ENCODE measurements at places on chromosomes 11 and 22.

GRCh38 chr11:83039566-83039965, 32.1 kb downstream of the RAB30 start:
- DNase-seq = no peak

DNA sequence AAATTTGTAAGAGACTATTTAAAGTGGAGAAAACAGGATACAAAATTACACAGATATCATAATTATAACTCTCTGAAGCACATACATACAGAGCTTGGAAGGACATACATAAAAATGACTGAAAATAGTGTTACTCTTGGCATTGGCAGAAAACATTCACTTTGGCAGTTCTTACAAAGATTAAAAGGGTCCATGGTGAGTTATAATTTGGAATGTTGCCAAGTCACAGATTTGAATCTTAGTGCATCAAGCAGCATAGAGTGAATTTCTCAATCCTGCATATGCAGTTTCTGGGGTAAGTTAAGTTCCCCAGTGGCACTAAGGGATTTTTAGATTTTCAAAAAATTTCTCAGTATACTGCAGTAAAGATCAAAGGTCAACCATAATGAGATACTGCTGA, 115.9 kb downstream of the CCDC81 start:
- DNase-seq = no peak

GRCh38 chr22:49869086-49869830, 15.6 kb downstream of the ZBED4 start:
- DNase-seq = no peak

GRCh38 chr11:126800009-126800408, 200.6 kb downstream of the KIRREL3 start:
- DNase-seq = no peak

DNA sequence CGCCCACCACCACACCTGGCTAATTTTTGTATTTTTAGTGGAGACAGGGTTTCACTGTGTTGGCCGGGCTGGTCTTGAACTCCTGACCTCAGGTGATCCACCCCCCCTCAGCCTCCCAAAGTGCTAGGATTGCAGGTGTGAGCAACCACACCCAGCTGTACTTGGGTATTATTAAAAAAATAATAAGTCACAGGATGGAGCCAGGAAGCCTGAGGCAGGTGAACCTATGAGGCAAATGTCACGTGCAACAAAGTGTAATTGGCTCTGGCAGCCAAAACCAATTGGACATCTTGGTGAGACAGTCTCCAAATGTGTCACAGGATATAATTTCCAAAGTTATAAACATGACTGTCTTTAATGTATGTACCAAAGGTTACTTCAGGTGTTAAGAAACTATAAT, 24.0 kb upstream of the MALAT1 start:
- no peak for DNase-seq

DNA sequence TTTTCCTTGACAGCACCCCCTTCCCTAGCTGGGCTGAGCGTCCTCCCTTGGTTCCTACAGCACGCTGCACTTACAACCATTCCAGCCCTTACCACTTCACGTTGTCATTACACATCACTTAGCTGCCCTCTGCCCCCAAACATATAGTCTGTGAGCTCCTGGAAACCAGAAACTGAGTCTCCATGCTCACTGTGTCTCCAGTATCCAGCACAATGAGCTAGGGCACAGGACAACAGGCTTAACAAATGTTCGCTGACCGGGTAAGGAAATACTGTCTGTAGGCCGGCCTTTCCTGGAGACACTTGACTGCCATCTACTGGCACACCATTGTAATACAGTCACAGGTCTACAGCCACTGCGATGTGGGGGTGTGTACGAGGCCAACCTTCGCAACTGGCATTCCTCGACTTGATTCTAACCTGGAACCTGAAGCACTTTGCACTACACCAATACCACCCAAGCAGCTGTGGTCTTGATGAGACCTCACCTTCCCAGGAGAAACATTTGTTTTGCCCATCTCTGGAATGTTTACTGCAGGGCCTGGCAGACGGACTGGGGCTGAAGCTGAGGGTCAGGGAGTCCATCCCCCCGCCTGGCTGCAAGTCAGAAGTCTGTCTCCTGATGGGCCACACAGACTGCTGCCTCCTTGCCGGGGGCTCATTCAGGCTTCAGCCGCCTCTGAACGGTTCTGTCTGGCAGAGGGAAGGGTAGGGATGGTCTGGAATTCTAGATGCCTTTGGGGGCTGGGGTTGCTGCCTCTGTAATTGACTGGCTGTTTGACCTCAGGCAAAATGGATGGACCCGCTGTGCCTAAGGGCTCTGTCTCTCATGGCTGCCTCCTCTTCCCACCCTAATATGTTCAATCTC, 72.0 kb downstream of the SYN3 start:
- DNase-seq = peak; percentile 2

GRCh38 chr11:100220801-100221200, 466.3 kb upstream of the ARHGAP42 start:
- no peak for DNase-seq

DNA sequence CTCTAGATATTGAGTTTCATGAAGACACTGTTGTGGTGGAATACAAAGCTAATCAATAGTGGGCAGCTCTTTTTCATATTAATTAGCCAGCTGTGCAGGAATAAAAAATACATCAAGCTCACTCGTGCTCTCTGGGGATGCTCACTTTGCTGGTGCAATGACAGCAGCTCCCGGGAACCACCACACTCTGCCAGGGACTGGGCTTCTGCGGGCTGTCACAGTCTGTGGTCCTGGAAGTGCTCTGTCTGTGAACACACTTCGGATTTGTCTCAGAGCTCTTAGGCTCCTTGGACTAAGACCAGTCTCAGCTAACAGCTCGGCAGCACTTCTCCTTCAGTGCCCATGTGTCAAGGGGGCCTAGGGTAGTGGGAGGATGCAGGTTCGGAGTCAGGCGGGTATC, 393.5 kb downstream of the TENM4 start:
- DNase-seq = no peak

DNA sequence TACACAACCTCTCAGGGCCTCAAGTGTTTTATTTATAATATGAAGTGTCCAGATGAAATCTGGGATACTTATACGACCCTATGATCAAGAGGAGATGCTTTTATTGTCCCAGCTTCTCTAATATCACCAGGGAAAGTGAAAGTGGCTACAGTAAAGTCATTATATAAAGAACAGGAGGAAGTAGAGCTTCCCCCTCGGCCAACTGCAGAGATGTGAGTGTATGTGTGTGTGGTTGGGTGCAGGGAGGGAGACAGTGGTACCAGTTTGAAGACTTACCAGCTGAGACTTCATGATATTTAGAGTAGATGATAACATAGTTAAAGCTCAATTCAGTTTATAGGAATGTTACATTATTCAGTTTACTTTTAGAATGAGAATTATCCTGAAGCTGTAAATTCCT, 373.6 kb upstream of the DDI1 start:
- no peak for DNase-seq

- DNase-seq = no peak
Measured at GRCh38 chr11:104015649-104016415, 20.6 kb upstream of the DDI1 start.

DNA sequence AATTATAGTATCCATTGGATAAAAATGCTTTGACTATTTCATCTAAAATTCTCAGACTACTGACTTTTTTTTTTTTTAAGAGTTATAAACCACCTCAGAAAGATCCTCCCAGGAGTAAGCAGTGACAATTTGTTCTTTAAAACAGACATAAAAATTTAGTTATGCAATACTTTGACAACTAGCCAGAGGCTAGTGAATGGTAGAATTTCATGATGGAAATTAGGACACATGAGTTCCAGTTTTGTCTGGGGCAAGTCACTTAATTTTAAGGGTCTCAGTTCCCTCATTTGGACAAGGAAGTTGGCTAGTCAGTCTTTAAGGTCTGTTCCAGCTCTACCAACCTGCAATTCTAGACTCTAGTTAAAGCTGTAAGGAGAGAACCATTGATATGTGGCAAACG, 2.9 kb downstream of the IL18 start:
- DNase-seq = peak; percentile 69

DNA sequence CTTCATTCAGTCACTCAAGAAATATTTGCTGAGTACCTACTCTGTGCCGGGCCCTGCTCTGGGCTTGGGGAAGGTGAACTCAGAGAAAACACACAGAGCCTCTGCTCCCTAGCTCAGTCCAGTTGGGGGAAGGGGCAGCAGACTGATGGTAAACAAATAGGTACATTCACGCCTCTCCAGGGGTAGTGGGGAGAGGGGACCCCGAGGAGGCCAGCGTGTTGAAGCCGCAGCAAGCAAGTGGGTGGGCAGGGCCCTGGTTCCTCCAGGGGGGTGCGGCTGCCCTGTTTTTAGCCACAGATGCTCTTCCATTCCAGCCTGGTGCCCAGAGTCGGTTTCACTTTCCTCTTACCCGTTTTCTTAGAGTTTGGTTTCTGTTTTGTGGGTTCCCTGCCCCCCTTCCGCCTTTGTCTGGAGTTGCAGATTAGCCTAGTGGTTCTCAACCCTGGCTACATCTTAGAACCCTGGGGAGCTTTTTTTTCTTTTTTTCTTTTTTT, 8.7 kb downstream of the DRAP1 start:
- DNase-seq = no peak

DNA sequence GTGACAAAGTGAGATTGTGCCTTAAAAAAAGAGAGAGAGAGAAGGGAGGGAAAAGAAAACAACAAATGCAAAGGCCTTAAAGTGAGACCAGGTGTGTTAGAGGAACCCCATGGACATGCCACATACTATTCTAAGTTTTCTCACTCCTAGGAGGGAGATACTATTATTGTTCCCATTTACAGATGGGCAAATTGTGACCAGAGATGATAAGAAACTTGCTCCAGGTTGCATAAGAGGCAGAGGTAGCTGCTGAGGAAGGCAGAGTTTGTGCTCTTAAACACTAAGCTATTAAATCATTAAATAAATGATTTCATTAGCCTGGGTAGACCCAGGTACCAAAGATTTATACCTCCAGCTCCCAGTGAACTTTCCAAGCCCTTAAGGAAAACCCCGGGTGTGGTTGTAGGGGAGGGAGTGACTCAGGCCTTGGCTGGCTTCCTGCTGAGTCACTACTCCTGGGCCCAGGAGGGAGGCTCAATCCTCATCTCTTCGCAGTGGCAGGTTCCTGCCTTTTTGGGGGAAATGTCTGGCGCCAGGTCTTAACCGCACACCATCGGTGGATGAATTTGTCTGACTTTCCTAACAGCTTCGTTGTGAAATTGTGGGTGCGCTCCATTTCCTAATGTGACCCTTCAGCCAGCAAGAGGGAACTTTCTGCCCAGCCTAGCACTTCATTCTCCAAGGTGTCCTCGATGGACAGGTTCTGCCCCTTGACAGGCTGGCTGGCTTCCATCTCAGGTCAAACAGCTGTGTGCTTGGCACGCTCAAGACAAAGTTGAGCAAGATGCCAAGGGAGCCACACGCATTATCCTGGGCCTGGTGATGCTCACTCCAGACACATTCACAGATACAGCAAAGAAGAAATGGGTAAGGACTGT, 33.4 kb upstream of the PTPRJ start:
- DNase-seq = peak; percentile 54

GRCh38 chr11:66327171-66328030, 8.8 kb downstream of the RIN1 start:
- no peak for DNase-seq

- no peak for DNase-seq
Measured at GRCh38 chr11:22165759-22166513, 26.9 kb upstream of the ANO5 start.

DNA sequence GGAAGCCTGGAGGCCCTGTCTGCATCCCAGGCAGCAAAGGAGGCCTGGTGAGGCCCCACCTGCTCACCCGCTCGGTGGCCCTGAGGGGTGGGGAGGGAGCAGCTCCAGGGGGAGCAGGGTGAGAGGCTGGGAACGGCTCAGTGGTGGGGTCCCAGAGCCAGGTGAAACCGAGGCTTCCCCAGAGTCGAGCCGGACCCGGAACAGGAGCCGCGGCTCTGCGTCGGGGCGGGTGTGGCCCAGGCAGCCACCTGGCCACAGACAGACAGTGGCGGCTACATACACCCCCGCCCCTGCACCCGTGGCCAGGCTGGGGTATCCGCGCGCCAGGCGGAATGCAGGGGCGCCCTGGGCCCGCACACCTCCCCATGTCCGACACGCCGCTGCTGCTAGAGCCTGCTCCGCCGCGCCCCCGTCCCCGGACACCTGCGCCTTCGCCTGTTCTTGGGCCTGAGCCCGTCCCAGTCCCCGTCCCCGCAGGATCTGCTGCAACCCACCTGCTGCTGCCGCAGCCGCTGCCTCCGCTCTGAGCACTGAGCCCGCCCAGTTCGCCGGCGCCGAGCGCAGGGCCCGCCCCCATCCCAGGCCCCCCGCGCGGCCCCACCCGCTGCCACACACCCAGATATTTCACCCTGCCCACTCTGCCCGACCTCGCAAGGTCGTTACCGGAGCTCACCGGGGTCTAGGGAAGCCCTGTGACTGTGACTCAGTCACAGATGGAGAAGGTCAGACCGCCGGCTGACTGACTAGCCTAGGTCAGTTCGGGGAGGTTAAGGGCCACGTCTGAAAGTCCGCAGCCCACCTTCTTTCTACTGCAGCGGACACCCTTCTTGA, at the start of gene SLC7A4:
Gene SLC7A4, minus strand, starts transcription at position 525 of the 831 bp plus-strand sequence. CDS start 749 bp downstream, outside the sequence.
- no peak for DNase-seq

- no peak for DNase-seq
Measured at GRCh38 chr11:130526846-130527245, 78.4 kb downstream of the ADAMTS15 start.

GRCh38 chr11:76649011-76649410, 21.5 kb downstream of the LRRC32 start:
- no peak for DNase-seq

DNA sequence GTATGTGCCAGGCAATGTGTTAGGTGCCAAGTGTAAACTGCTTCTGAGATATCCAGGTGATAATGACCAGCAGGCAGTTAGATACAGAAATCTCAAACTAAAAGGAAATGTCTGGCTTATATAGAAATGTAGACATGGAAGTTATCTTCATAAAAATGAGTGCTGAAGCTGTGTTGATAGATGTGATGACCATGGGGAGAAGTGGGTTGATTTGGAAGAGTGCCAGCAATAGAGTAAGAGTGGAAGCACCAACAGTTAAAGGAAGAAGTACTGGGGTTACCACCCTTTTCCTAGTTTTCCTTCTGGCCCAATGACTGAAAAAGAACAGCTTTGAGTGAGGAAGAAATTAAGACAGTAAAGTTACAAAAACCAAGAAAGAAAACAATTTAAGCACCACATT, 68.5 kb downstream of the C2CD3 start:
- DNase-seq = no peak

GRCh38 chr11:120511820-120512738, 531 bp downstream of the GRIK4 start:
- DNase-seq = no peak

- no peak for DNase-seq
Measured at GRCh38 chr11:23502826-23503225, 642.6 kb upstream of the CCDC179 start.

DNA sequence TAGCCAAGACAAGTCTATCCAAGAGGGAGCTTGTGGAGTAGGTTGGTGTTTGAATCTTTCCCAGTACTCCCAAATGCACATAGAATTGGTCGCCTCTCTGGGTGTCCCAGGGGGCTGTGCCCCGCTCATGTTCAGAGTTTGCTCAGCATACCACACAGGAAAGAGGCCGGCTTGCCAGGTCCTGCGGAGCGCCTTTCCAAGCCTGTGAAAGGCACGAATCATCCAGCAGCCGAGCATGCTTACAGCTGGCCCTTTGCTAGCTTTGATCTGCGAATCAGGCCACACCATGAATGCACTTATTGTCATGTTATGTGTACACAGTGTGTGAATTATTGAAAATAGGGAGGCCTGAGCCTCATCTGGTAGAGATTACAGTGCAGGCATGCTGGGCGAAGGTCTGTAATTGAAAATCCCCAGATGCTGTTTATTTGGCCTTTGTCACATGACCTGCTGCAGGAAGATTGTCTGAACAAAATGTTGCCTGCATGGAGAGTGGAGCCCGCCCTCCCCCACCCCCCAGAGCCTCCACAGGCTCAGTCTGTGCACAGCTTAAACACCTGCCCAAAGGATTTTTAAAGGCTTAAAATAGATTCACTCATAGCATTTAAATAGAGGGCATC, 163.3 kb upstream of the RASSF10 start:
- DNase-seq = no peak

GRCh38 chr22:26463688-26464087, 19.9 kb downstream of the HPS4 start:
- DNase-seq = no peak
